ENCODE measurements at places on chromosomes 3 and 15.

- no peak for DNase-seq
Observed at GRCh38 chr3:54079730-54080325, 42.5 kb upstream of the CACNA2D3 start.

DNA sequence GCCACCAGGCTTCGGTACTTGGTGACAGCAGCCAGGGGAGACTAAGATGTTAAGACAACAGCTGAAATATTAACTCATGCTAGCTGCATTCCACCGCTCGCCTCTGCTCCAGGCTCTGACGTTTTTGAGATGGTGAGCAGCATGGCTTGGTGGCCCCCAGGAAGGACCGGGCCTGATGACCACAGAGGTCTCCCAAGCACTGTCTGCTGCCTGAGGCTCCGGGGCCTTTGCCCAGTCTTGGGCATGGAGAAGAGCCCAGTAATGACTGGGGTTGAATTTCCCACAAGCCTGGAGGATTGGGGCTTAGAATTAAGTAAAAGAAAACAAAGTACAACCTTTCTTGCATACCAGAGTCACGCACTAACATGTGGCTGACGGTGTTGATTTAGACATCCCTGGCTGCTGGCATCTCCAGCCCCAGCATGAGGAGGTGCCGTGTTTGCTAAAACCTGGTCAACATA, 243.6 kb upstream of the LYSMD4 start:
- no peak for DNase-seq

DNA sequence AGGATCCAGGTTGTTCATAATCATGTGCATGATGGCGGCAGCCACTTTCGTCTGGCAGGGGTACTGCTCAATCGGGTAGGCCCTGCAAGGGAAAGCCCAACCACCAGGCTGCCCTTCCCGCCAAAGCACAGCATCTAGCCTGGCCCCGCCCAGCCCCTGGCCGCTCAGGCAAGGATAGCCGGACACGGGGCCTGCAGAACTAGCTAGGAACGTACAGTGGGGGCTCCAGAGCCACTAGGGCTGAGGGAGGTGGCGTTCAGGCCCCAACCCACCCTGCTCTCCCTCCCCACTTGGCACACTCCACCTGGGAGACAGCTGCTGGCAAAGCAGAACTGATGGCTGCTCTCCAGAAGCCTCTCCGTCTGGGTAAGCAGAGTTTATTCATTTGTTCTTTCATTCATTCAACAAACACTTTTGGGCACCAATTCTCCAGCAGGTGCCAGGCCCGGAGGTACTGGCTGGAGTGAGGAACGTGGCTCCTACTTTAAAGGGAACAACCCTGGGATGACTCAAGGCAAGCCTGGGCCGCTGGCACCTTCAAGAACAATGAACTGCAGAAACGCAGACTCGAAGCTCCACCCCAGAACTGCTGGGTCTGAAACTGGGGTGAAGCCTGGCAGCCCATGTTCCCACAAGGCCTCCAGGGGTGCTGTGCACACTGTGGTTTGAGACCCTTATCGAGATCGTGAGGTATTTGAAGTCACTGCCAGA, 7.8 kb downstream of the UROC1 start:
- DNase-seq: no peak

GRCh38 chr15:99014803-99015697, 7.5 kb upstream of the PGPEP1L start:
- DNase-seq: no peak

GRCh38 chr3:184359610-184360009, 1.8 kb downstream of the CLCN2 start:
- no peak for DNase-seq

DNA sequence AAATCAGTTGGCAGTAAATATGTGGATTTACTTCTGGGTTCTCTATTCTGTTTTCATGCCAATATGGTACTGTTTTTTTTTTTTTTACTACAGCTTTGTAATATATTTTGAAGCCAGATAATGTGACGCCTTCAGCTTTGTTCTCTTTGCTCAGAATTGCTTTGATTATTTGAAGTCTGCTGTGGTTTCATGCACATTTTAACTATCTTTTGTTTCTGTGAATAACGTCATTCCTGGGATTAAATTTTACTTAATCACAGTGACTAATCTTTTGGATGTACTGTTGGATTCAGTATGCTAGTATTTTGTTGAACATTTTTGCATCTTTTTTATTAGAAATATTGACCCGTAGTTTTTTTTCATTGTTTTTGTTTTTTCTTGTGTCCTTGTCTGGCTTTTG, 576.5 kb downstream of the ZNF385D start:
- no peak for DNase-seq

- DNase-seq: no peak
Observed at GRCh38 chr3:62363275-62363674, 10.1 kb downstream of the FEZF2 start.

GRCh38 chr15:94353488-94353820, 122.1 kb downstream of the MCTP2 start:
- no peak for DNase-seq

- no peak for DNase-seq
Observed at GRCh38 chr15:65222891-65223290, 11.6 kb upstream of the CILP start.

DNA sequence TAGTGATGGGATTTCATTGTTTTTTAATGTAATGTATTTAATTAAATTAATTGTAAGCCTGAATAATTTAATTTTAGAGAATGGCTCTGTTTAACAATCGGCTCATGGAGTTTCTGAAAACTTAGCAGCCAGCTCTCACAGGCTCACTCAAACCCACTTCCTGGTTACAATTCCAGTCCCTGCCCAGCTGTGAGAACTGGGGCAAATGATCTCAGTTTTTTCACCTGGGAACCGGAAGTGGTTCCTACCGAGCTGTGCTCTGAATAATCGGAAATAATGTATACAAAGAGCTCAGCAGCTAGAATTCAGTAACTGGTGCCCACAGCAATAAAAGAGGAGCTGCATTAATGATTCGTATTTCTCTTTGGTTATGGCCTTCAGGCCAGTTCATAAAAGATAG, 244.3 kb upstream of the MCTP2 start:
- no peak for DNase-seq

DNA sequence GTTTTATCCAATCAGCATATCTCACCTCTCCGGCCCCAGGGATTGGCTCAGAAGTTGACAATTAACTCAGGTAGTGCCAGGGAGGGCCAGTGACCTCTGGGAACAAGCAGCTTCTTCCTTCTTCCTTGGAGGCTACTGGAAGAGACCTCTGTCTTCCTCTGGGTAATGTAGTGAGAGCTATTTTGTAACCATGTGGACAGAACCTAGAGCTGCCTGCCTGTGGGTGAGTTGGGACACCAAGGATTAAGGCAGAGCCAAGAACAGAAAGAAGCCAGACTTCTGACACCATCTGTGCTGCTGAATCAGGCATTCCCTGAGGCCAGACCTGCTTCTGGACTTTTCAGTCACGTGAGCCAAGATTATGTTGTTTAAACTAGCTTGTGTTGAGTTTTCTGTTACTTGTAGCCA, 5.9 kb upstream of the NDUFAF1 start:
- no peak for DNase-seq

- DNase-seq: no peak
Observed at GRCh38 chr3:123451186-123451585, 2.3 kb upstream of the ADCY5 start.

GRCh38 chr15:75814794-75815193, 28.5 kb upstream of the UBE2Q2 start:
- no peak for DNase-seq

DNA sequence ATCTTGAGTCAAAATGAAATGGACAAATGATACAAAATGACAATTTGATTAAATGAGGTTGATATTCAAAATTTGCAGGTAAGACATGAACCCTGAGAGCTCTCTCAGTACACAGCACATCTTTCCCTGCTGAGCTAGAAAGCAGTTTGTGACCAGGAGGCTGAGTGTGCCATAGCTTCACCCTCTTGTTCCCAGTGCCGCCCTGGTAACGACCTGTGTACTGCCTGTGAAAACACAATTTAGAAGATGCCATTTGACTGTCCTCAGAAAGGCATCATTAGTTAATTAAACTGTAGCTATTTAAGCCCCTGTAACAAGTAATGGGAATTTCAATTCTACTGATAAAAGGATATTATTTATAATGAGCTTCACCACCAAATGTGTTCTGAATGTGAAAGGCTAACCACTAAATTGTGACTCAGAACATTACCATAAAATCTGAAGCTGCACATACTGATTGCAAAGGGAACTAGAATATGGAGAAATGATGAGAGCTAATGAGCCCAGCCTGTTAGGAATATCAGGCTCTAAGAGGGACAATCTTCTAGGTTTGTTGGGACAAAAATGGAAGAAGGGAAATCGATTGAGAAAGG, 212.9 kb upstream of the ARPP21 start:
- no peak for DNase-seq

- DNase-seq: no peak
Observed at GRCh38 chr3:127207727-127208482, 15.0 kb downstream of the PRR23E start.

DNA sequence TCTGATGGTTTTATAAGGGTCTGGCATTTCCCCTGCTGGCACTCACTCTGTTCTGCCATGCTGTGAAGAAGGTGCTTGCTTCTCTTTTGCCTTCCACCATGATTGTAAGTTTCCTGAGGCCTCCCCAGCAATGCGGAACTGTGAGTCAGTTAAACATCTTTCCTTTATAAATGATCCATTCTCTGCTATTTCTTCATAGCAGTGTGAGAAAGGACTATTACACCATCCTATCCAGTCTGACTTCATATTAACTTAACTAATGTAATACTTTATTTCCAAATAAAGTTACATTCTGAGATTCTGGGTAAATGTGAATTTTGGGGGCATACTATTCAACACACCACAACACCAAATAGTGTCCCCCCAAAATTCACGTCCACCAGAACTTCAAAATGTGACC, 22.2 kb upstream of the MAP3K13 start:
- no peak for DNase-seq

- DNase-seq: no peak
Observed at GRCh38 chr3:41999909-42000308, 38.0 kb upstream of the ULK4 start.

DNA sequence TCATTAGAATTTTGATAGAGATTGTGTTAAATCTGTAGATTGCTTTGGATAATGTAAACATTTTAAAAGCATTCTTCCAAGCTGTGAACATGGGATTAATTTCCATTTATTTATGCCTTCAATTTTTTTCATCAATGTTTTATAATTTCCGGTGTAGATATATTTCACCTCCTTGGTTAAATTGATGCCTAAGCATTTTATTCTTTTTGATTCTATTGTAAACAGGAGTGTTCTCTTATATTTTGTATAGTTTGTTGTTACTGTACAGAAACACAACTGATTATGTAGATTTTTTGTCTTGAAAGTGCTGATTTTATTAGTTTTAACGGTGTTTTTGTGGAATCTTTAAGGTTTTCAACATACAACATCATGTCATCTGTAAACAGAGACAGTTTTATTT, 355.0 kb downstream of the EDEM1 start:
- no peak for DNase-seq

GRCh38 chr3:134342259-134342658, 32.0 kb downstream of the AMOTL2 start:
- DNase-seq: no peak

DNA sequence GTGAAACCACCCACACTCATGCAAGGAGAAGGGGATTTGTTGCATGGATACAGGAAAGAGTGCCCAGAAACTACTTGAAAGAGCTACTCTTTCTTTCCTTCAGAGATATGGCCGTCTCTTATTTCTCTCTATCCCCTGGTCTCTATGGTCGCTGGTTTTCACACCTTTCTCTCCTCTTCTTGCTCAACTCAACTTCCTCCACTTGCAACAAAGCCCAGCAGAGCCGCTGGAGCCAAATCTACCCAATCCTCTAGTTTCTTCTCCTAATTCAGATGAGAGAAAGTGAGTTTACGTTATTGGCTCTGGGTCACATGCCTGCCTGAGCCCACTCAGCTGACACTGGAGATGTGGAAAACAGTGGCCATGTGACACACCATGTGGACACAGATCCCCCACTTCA, 215.2 kb downstream of the OSBPL10 start:
- DNase-seq: no peak

DNA sequence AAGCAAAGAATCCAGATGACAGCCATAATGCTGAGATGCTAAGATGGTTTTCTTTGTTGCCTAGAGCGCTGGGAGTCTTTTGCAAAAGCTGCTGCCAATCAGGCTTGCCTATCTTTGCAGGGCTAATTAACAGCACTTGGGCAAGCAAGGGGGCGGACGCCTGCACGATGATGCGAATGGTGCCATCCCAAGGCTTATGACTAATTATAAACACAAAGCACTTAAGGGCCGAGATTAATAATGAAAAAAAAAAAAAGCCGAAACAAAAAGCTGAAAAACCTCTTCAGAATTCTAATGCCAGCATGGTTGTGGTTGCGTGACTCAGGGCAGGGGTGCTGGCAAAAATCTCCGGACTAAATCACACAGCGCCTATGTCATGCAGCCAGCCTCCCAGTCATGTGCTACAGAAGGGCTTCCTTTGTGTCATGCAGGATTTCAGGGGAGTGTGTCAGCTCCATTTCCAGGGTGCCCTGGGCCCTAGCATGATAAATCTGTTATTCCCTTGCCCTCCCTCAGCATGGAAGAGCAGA, 185.0 kb upstream of the ANKRD28 start:
- no peak for DNase-seq

DNA sequence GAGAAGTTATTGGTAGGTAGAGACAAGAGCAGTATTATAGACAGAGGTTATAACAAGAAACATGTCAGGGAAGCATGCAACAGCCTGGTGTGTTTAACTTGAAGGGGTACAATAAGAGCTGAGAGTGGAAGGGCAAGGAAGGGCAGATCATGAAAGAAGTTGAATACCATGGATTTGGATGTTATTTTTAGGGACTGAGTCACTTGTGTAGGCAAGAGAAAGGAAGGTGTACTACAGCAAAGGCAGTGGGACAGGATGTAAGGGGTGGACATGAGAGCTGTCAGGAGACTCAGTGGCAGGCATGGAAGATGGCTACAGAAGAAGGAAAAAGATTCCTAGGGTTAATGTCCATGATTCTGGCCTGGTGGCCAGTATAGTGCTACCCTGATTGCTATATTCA, 66.4 kb downstream of the TFG start:
- no peak for DNase-seq

GRCh38 chr15:38878926-38879325, 314.3 kb upstream of the RASGRP1 start:
- DNase-seq: no peak

- DNase-seq: no peak
Observed at GRCh38 chr15:69573815-69574475, 121.3 kb downstream of the RPLP1 start.

GRCh38 chr3:59750391-59750790, 700.6 kb upstream of the CFAP20DC start:
- DNase-seq: no peak

Data from stimulated activated CD8-positive, alpha-beta memory T cell treated with anti-CD3 and anti-CD28 coated beads, Interleukin-7, amount 100 ng/mL, for 24 hours (primary cell).